T follicular helper cell (primary cell): ENCODE measurements at places on chromosomes 11 and 22.
A peak's percentile ranks its signal among the peaks of the same experiment; 100 is the strongest.

DNA sequence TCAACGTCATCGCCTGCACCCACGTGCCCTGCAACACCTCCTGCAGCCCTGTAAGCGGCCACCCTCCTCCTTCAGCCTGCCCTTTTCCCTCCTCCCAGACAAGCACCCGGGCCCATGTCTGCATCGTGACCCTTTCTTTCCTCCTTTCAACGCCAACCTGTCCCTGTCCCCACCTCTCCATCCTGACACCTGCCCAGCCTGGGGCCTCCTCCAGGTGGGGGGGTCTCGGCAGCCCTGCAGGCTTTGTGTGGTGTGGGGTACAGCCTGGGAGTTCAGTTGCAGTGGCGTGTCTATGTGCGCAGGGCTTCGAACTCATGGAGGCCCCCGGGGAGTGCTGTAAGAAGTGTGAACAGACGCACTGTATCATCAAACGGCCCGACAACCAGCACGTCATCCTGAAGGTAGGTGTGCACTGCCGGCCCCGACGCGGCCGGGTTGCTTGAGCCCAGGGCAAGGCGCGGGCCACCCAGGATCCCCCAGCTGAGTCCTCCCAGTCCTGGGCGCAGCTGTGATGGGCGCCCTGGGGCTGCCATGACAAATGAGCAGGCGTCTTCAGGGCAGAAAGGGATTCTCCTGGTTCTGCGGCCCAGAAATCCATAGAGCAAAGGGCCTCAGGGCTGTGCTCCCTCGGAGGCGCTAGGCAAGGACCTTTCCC lies 33.7 kb downstream of the MUC2 start:
- DNase-seq, result no peak

DNA sequence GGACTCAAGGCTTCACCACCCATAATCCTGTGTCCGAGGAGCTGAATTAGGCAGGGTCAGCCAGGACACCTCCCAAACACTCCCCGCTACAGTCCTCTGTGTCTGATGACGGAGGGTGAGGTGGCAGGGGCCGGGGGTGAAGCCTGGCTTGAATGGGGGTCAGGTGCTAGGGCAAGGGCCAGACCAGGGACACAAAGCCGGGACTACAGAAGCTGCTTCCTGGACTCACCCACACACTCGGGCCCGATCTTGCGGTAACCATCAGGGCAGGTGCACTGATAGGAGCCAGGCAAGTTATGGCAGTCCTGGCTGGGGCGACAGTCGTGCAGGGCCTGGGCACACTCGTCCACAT lies 2.3 kb downstream of the EFEMP2 start:
- no peak for DNase-seq

DNA sequence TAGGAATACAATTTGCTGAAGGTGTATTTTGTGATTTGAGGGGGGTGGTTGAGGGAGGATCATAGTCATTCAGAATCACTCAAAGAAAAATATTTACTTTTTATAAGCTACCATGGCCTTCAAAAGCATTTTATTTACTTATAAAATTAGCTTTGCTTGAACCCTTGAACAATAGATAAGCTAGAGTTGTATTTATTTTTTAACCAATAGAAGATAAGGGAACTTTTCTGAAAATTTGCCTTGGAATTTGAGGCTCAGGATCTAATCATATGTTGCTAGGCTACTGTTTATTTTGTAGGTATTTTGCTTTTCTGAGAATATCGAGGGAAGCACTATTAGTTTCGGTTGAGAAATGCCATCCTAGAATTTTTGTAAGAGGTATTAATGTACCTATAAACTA lies 82.1 kb downstream of the EMSY start:
- DNase-seq, result no peak

GRCh38 chr22:23101524-23101923 lies 31.2 kb downstream of the GNAZ start:
- no peak for DNase-seq

DNA sequence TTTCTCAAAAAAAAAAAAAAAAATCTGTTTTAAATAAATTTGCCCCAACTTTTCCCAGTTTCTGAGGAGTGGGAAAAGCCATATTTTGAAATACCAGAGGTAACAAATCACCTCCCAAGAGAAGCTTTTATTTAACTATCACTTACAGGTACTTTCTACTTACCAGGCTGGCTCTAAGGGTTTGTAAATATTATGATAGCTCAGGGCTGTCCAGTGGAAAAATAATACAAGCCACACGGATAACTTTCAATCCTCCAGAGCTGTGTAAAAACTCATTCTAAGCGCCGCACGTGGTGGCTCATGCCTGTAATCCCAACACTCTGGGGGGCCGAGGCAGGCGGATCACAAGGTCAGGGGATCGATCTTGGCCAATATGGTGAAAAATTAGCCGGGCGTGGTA lies 5.6 kb upstream of the SEC14L4 start:
- no peak for DNase-seq

DNA sequence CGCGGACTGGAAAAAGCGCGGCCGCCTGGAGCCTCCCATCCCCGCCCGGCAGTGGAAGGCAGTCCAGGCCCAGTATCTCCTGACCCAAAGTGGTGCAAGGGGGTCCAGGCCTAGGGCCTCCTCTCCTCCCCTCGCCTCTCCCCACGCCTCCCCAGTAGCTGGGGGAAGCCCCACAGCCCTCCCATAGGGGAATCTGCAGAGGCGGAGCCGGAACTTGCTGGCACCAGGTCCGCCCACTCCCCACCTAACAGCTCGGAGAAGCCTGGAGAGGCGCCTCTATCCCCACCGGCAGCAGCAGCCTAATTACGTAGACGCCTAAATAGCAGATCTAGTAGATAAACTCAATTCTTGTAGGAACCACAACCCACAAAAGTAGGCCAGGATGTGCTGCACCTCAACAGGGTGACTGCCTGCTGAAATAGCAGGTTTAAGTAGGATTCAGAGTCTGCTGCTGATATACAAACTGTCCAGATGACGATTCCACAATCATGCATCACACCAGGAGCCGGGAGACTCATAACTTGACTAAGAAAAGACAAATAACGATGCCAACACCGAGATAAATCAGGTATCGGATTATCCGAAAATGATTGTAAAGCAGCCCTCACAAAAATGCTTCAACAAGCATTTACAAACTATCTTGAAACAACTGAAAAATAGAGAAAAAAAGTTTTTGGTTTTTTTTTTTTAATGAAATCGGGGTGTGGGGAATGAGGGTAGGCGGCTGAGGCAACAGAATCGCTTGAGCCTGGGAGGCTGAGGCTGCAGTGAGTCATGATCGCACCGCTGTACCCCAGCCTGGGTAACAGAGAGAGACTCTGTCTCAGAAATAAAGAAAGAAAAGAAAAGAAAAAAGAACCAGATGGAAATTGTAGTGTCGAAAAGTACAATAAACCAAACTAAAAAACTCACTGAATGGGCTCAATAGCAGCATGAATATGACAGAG lies 11.4 kb upstream of the BRD1 start:
- peak; percentile 87 for DNase-seq

GRCh38 chr11:62491571-62492329 lies 54.9 kb downstream of the AHNAK start:
- DNase-seq, result no peak

GRCh38 chr11:50075856-50076255 lies 43.2 kb downstream of the OR4C45 start:
- DNase-seq, result no peak

DNA sequence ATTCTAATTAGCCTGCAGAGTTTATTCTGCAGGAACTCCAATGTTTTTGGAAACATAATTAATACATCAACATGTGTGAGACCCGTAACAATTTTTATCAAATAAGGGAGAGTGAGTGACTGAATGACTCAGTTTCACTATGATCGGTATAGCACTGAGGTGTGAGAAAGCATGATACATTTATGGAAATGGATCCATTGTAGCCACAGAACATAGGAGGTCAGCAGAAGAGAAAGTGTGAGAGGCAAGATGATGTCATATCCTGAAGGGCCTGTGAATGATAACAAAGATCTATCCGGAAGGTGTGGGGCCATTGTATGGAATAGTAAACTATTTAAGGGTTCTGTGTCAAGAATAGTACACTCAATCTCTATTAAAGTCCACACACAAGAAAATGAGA lies 1406.1 kb upstream of the TENM4 start:
- no peak for DNase-seq

- no peak for DNase-seq
Measured at GRCh38 chr11:69287968-69288882, 5.7 kb upstream of the MYEOV start.

DNA sequence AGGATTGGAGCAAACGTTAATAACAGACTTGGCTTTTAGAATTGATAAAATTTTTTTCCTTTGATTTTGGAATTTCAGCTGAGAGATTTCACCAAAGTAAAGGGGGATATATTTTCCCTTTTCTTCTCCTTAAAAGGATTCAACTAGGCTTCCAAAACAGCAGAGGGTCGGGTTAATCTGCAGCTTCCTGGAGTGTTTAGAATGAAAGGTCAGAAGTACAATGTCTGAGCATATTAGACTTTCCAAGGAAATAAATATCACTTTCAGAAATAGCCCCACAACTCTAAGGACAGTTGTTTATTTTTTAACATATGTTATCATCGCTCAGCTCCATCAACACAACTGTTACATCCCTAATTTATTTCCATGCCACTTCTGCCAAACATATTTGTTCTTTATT lies 1532.9 kb upstream of the RAG2 start:
- no peak for DNase-seq

DNA sequence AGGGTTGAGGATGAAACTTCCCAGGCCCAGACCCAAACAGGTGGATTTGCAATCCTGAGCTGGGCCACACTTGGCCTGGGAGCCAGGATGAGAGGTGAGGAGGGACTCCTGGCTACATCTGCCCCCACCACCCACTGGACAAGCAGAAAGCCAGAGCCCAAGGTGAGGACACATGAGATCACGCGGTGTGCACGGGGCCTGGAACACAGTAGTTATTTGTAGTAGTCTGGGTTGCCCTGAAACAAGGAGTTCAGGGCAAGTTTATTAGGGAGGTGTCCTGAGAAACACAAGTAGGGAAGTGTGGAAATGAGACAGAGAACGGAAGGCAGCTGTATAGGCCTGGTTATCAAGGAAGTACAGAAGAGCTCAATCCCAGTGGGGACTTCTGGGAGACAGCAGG lies 647 bp upstream of the SEC14L6 start:
- no peak for DNase-seq

- DNase-seq, result no peak
Measured at GRCh38 chr11:70799386-70799785, 401.1 kb downstream of the CTTN start.

- DNase-seq, result no peak
Measured at GRCh38 chr11:119419834-119420492, 3.0 kb downstream of the THY1 start.

- no peak for DNase-seq
Measured at GRCh38 chr11:75334976-75335375, 16.5 kb downstream of the ARRB1 start.

- no peak for DNase-seq
Measured at GRCh38 chr22:37898441-37899181, 7.5 kb upstream of the MICALL1 start.

DNA sequence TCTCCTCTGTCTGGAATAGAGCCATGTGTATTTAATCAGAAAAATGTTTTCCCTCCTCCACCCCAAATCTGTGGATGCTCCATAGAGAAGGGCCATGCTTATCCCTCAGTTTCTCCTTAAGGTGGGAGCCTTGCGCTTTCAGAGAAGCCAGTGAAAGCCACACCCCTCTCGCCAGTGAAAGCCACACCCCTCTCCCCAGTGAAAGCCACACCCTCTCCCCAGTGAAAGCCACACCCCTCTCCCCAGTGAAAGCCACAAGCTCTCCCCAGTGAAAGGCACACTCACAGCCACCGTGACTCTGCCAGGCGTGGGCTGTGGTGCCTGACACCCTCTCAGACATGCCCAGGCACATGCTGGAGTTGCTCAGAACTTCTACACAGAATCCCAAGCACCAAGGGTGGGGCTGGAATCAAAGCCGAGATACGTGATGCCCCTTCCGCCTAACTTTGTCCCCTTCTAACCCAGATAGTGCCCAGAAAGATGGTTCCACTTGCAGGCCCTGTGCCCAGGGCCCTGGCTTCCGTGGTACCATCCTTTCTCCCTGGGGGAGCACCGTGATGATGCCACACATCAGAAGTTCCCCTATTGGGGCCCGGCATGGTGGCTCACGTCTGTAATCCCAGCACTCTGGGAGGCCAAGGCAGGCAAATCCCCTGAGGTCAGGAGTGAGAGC lies 16.5 kb upstream of the PRR5 start:
- DNase-seq, result peak; percentile 65

- DNase-seq, result no peak
Measured at GRCh38 chr22:30283342-30283741, 6.0 kb downstream of the CASTOR1 start.

DNA sequence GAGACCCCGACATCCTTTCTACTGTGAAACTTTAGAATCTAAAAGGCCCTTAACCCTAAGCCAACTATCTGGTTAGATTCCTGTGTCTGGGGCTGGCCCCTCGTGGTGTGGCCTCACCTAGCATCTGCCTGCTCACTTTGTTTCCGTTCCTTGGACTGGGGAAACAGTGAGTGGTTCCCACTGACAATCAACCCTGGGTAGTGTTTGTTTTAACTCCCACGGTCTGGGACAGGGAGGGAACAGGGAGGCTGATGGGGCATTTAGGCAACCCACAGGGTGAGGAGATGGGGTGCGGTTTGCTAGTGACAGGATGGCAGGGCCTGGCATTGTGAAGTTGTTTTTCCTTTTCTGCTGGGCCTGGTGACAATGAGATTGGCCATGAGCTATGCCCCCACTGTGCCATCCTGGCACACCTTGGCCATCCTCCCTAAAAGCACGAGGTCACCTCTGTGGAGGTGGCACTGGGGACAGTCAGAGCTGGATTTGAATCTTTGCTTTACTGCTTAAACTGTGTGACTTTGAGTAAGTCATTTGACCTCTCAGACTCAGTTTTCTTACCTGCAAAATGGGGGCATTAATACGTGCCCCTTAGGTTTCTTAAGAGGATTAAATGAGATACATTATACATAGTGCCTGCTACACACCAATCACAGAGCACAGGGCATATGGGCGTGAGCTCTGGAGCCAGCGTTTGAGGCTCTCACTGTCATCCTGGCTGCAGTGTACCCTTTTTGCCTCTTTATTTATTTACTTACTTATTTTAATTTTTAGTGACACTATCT lies 31.4 kb downstream of the CHRDL2 start:
- DNase-seq, result no peak

GRCh38 chr11:116696381-116696941 lies 76.3 kb downstream of the BUD13 start:
- DNase-seq, result no peak

DNA sequence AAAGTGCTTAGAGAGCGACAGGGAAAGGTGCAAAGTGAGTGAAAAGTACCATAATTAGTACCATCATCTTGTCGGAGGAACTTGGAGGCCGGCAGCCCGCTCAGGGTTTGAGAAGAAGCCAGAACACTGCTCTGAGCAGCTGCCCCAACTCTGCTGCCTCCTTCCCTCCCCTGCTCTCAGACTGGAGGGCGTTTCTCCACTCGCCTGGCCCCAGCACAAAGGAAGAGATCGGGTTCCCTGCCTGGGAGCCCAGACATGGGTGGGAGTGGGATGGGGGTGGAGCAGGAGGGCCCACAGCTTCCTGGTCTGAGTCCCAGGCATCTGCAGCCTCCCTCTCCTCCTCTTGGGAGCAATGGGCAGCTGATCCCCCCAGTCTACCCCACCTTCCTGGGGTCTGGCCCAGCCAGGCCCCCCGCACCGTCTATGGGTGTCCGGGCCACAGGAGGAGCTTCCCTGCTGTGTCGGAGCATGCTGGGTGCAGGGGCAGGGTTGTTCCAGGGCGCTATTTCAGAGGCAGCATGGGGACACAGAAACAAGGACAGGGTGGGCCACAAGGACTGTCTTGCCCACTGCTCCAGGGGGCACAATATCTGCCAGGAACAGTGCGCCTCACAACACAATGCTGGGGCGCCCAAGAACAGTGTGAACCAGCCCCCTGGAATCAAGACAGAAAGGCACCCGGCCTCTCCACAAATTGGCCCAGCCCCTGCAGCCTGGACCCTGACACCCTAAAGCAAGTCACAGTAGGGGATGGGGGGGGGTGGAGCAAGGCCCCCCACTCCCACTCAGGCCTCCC lies 4.8 kb downstream of the LIF start:
- no peak for DNase-seq
